ENCODE measurements at places on chromosomes 5 and 9.

GRCh38 chr9:96133321-96134021, 168.5 kb downstream of the HSD17B3 start:
- DNase-seq: no peak

- DNase-seq: no peak
Observed at GRCh38 chr5:134594797-134595457, 37.7 kb downstream of the SAR1B start.

DNA sequence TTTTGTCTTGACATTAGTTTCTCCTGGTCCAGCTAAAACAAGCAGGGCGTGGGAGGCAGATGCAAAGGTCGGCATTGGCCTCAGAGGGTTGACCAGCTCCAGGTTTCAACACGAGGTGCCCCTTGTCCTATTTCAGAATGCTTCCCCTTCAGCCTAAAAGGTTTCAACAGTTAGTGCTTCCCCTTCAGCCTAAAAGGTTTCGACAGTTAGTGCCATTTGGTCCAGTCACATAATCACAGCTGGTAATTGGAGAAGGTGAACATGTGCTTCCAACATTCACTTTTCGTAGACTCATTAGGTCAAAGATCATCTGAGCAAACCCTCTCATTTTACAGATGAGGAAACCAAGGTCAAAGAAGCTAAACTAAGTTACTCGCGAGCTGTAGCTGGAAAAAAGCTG, 270.3 kb upstream of the MAP3K1 start:
- DNase-seq: no peak

DNA sequence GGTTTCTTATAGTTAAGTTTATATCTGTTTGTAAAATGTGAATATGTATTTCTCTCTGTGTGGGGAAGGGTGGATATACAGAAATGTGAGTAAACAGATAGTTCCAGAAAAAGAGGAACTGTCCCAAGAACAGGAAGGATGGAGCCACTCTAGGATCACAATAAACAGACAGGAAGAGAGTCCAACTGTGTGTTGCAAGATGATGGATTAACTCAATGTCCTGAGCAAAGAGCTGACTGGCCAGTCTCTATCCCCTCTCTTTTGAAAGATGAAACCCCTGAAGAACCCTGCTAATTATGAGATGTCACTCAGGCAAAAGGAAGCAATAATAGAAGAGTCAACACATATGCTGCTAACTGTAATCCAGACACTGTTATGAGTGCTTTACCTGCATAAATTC, 202.7 kb downstream of the SEMA6A start:
- no peak for DNase-seq

Measured in GM20000 (cell line).